ENCODE measurements at places on chromosomes 11 and 22. TPM values are rescaled to one million over a fixed set of nuclear protein-coding genes. Genes with fewer than 3 reads are reported as not detected.

DNA sequence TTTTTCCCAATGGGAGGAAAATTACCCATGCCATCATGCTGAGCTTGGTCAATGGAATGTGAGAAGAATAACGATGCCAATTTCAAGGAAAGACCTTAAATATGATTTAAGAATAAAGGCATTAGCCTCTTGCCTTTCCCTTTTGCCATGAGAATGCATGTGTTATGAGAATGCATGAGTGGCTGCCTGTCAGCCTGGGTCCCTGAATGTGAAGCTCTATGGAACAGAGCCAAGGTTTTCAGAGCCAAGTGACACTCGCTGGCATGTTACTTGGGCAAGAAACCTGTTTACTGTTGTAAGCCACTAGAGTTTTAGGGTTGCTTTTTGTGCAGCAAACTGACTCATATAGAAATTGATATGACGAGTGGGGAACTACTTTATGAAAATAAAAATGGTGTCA, 75.7 kb downstream of the JRKL start:
- no peak overlapping the region for H3K4me3 ChIP-seq
- DNase-seq: no peak
- H3K27ac ChIP-seq: no peak overlapping the region
- no peaks in the 10 kb centered on the region for H3K27me3 ChIP-seq

DNA sequence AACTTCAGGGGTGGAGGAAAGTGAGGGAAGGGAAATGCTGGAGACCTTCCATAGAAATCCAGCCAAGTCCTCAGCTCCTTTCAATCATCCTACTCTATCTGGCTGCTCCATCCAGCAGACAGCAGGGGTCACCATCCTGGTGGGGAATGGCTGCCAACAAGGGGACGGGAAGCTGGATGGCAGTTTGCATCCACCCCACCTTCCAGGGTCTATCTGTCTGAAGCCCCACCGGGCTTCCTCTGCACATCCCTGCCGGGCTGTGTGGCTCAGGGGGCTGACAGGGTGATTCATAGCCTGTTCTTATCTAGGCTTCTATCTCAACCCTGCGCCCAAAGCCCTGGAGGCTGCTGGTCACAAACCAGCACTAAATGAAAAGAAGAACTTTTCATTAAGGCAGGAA, 1.1 kb downstream of the SYTL2 start:
- no peak for DNase-seq
- H3K4me1 ChIP-seq: peaks cover 9% of the 10 kb centered on the region
- no peaks in the 10 kb centered on the region for H3K36me3 ChIP-seq

Gene ZNF202
- 3.6 TPM for total RNA-seq

Gene DMC1
- total RNA-seq: 1.1 TPM

Gene UBQLN3
- not detected for total RNA-seq

GRCh38 chr11:76670485-76671236, at the start of gene LRRC32:
Gene LRRC32 (minus strand): TSS chr11:76670747. CDS start chr11:76665954, 4,793 bp downstream.
- peak within 1 kb of the TSS; percentile 45 for H3K4me3 ChIP-seq
- DNase-seq: no peak
- H3K4me1 ChIP-seq: peaks cover 32% of the 10 kb centered on the region
- peak within 1 kb of the TSS; percentile 41 for H3K27ac ChIP-seq

Gene PGR
- total RNA-seq: 0.18 TPM

GRCh38 chr11:101096036-101096704, 33.4 kb downstream of the PGR start:
- DNase-seq: no peak
- H3K4me1 ChIP-seq: no peaks in the 10 kb centered on the region
- no peaks in the 10 kb centered on the region for H3K27me3 ChIP-seq
- no peak overlapping the region for H3K27ac ChIP-seq

DNA sequence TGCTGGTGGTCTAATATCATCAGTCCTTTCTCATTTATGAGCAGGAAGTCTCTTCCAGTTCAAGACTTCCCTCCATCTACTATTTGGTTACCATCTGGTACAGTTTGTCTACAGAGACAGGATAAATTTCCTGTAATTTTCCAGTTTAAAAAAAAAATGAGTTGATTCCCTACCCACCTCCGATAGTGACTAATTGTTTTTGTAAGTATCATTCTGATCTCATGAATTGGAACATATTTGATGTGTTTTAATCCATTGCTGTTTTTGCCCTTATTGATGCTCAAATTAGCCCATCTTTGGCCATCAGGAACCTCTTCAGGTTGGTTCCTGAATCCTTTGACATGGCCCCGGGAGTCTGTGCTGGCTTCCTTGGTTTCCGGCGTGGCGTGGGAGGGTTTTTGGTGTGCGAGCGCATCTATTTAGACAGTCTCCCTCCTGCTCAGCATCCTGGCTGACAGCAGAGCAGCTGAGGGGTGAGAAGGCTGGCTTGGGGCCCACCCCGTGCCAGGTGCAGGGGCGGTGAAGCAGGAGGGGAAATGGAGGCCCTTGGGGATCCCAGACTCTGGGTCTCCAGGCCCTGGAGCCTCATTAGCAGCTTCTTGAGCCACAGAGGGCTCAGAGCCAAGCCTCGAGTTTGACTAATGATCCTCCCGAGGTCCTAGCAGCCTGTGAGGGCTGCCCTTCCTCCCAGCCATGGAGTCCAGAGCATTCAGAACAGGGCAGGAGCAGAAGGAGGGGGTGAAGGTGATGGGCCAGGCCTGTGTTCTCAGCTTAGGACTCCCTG, 6.8 kb downstream of the OMP start:
- no peak for DNase-seq
- H3K36me3 ChIP-seq: peaks cover 12% of the 10 kb centered on the region
- H3K4me1 ChIP-seq: peaks cover 19% of the 10 kb centered on the region
- H3K27ac ChIP-seq: no peak overlapping the region

GRCh38 chr11:125072961-125073590, 10.0 kb downstream of the SLC37A2 start:
- no peak overlapping the region for H3K4me3 ChIP-seq
- no peak for DNase-seq
- H3K27me3 ChIP-seq: no peaks in the 10 kb centered on the region
- H3K4me1 ChIP-seq: peaks cover 68% of the 10 kb centered on the region
- H3K27ac ChIP-seq: no peak overlapping the region

- H3K27me3 ChIP-seq: no peaks in the 10 kb centered on the region
- H3K36me3 ChIP-seq: no peaks in the 10 kb centered on the region
- H3K4me3 ChIP-seq: no peak overlapping the region
- H3K4me1 ChIP-seq: no peaks in the 10 kb centered on the region
Observed at GRCh38 chr11:7890417-7891172, 40.5 kb downstream of the OR10A6 start.

Gene VSTM5
- total RNA-seq: 0.38 TPM

DNA sequence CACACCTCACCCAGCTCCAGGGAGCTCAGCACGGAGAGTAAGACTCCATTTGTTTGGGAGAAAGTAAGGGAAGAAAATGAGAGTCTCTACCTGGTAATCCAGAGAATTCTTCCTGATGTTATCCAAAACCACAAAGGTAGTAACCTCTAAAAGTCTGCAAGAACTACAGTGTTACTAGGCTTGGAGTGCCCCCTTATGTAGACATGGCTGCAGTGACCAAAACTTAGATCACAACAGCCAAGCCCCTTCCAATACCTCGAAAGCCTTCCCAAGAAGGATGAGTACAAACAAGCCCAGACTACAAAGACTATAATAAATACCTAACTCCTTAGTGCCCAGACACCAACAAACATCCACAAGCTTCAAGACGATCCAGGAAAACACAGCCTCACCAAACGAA, 4.9 kb downstream of the UBE2L6 start:
- no peak overlapping the region for H3K27ac ChIP-seq
- no peaks in the 10 kb centered on the region for H3K27me3 ChIP-seq
- peaks cover 14% of the 10 kb centered on the region for H3K4me1 ChIP-seq
- no peak overlapping the region for H3K4me3 ChIP-seq

DNA sequence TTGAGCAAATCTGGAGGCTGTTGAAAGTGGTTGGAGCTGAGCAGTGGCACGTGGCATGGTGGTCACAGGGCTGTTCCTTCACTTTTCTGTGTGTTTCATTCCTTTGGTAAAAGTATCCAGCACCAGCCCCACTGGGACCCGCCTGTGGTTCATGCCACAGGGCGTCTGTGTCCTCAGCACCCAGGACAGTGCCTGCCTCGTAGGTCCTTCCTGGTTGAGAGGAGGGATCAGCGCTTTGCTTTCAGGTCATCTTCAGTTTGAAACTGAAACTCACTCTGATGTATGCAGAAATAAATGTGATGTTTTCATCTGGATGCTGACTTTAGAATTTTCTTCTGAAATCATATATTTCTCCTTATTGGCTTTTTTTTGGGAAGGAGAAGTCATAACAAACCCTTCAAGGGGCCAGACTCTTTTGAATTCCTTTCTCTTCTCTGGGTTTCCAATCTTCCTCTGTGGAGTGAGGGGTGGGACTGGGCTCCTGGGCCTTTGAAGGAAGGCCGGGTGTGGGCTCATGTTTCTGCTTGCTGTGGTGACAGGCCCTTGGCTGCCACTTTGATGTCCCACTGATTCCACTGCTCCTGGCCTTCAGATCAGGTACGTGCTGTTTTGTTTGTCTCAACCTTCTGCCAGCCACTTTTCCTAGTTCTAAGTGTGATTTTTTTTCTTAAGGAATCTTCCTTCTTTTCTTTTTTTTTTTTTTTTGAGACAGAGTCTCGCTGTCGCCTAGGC, 26.2 kb downstream of the TBC1D22A start:
- peaks cover 3% of the 10 kb centered on the region for H3K36me3 ChIP-seq
- no peak overlapping the region for H3K4me3 ChIP-seq
- DNase-seq: no peak
- H3K27me3 ChIP-seq: no peaks in the 10 kb centered on the region

- H3K27ac ChIP-seq: peak overlapping the region; percentile 97
- H3K4me1 ChIP-seq: peaks cover 61% of the 10 kb centered on the region
- no peaks in the 10 kb centered on the region for H3K27me3 ChIP-seq
Observed at GRCh38 chr11:68214173-68215086, 1.3 kb upstream of the KMT5B start.

Gene IGSF9B
- 1.4 TPM for total RNA-seq
